ENCODE measurements at places on chromosomes 12 and 14. TPM values are rescaled to one million over a fixed set of nuclear protein-coding genes. Genes with fewer than 3 reads are reported as not detected.

DNA sequence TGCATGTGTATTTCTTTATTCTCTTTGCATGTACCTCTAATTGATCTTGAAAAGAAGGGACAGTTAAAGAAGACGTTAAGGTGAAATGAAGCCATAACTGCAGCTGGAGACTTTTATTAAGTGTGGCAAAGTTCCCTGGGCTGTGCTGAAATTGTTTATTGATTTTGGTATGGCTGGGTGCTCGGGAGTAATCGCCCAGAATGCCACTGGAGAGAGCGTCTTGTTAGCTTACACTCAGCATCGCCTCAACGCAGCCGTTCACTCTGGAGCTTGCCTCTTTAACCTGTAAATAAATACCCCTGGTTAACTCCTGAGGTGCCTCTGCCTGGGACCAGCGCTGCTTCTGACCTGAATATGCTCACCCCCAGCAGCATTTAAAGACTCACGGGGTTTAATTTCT, 98.6 kb downstream of the GPATCH2L start:
- H3K36me3 ChIP-seq, result no peaks in the 10 kb centered on the region
- no peaks in the 10 kb centered on the region for H3K27me3 ChIP-seq
- H3K4me1 ChIP-seq, result no peaks in the 10 kb centered on the region
- H3K27ac ChIP-seq, result no peak overlapping the region
- H3K4me3 ChIP-seq, result no peak overlapping the region

- no peaks in the 10 kb centered on the region for H3K27me3 ChIP-seq
- H3K4me3 ChIP-seq, result no peak overlapping the region
- no peak overlapping the region for H3K27ac ChIP-seq
- no peak for DNase-seq
- no peaks in the 10 kb centered on the region for H3K36me3 ChIP-seq
- H3K4me1 ChIP-seq, result peaks cover 6% of the 10 kb centered on the region
Observed at GRCh38 chr14:30569903-30570226, 10.9 kb downstream of the G2E3 start.

GRCh38 chr14:42626986-42627385, 1020.3 kb downstream of the LRFN5 start:
- H3K27ac ChIP-seq, result no peak overlapping the region
- H3K27me3 ChIP-seq, result no peaks in the 10 kb centered on the region
- H3K4me3 ChIP-seq, result no peak overlapping the region
- DNase-seq, result no peak
- H3K36me3 ChIP-seq, result no peaks in the 10 kb centered on the region

DNA sequence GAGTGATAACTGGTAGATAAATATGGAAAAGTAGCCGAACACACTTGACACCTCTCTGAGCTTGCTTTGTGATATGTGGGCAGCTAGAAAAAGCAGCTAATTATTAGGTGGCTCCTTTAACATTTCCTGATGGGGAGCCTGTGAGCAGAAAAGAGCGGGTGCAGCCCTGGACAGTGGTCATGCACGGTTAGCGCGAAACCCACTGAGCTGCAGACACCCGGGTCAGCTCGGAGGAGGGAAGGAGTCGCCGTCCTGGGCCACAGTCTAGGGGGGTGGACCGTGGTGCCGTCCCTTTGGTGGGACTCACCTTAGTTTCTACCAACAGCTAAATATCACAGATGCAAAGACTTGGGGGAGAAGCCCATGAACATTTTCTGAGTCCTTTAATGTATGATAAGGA, 6.6 kb downstream of the COA8 start:
- no peaks in the 10 kb centered on the region for H3K4me1 ChIP-seq
- DNase-seq, result no peak
- H3K27me3 ChIP-seq, result no peaks in the 10 kb centered on the region
- H3K4me3 ChIP-seq, result no peak overlapping the region
- H3K36me3 ChIP-seq, result peaks cover 2% of the 10 kb centered on the region
- no peak overlapping the region for H3K27ac ChIP-seq

The ADGRD1 gene
- 0.09 TPM for total RNA-seq

DNA sequence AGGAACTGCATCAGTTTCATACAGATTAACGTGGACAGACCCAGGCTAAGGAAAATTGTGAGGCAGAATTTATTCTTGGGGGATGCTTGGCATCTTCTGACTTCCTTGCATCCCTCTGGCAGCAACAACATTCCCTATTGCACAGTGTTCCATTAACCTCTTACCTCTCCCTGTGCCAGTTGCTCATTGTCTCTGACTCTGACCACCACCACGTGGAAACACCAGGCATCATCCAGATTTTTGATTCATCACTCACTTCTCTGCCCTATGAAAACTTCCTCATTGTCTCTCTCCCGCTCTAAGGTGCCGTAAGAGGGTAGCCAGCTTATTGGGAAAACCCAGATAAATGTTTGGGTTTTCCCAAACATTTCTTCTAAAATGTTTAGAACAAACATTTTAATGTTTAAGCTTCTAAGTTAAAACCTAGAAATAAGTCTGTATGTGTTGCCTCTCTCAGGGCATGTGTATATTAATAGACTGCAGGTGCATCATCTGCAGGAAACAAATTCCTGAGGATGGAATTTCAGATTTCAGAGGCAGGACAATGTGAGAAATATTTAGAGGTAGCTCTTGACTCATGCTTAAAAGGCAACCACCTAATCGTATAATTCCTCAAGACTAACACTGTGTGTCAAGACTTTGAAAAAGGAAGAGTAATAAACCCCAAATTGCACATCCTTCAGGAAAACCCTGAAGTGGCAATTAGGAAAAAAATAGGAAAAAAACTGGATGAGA, 64.5 kb upstream of the SLC35F4 start:
- DNase-seq, result no peak
- no peaks in the 10 kb centered on the region for H3K36me3 ChIP-seq
- no peak overlapping the region for H3K4me3 ChIP-seq

The GDF11 gene
- total RNA-seq, result 31.2 TPM

GRCh38 chr12:124713041-124713435, 145.6 kb upstream of the NCOR2 start:
- H3K27ac ChIP-seq, result no peak overlapping the region
- no peak overlapping the region for H3K4me3 ChIP-seq
- no peak for DNase-seq
- H3K4me1 ChIP-seq, result no peaks in the 10 kb centered on the region

DNA sequence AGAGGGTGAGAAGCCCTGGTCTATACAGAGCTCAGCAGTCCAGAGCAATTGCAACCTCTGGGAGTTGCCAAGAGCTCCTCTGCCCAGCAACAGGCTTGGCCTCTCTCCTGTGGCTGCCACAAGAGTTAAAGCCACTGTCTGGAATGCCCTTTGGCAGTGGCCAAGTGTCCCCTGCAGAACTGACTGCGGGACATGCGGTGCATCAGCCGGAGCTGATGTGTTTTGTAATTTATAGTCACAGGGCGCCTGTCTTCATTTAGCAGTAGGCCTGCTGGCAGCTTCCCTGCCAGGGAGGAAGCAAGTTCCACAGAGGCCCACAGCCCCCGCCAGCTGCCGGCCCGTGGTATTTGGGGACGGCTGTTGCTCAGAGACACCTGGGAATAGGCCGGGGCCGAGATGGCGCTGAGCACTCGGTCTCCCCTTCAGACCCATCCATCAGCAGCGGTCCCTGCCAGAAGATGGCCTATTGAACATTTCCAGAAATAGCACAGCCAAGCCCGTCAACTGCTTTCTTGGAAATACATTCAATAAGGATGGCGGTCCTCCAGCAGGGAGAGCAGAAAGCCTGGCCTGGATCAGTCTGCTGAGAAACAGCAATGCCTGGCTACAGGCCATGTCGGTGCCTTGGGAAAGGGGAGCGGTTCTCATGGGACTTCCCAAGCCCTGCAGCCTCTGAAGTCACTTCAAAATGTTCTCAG, 217.4 kb downstream of the CRADD start:
- H3K27ac ChIP-seq, result no peak overlapping the region
- H3K36me3 ChIP-seq, result no peaks in the 10 kb centered on the region
- no peak for DNase-seq
- no peaks in the 10 kb centered on the region for H3K4me1 ChIP-seq
- H3K27me3 ChIP-seq, result no peaks in the 10 kb centered on the region

DNA sequence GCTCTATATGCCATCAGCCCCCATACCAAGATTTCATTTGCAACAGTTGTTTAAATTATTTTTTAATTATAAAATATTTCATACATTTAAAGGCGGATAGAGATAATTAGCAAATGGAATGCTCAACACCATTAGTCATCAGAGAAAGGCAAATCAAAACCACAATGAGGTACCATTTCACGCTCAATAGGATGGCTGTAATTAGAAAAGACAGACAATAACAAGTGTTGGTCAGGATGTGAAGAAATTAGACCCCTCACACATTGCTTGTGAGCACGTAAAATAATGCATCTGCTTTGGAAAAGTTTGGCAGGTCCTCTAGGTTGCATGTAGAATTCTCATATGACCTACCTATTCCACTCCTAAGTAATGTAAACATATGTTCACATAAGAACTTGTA, 35.3 kb upstream of the EPS8 start:
- H3K27me3 ChIP-seq, result no peaks in the 10 kb centered on the region
- H3K36me3 ChIP-seq, result no peaks in the 10 kb centered on the region
- no peak for DNase-seq
- no peak overlapping the region for H3K27ac ChIP-seq
- no peak overlapping the region for H3K4me3 ChIP-seq

DNA sequence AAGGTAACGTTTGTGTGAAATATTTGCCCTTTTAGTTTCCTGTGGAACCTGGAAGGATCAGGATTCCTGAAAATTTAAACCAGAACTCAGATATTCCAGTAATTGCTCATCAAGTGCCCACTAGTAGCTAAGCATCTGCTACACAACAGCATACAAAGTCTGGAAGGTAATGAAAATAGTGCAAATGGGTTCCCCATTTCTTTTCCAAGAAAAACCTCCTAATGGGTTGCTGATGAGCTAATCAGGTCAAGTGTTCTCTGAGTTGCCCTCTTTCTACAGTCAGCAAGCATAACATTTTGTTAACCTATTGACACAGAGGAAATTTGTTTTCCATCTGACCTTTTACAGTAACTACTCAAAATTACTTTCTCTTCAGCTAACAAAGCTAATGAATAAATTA, 83.6 kb upstream of the PMCH start:
- H3K4me1 ChIP-seq, result no peaks in the 10 kb centered on the region
- H3K27ac ChIP-seq, result no peak overlapping the region
- 0 out of 2 replicates have a peak, but pooled peaks cover 2% of the 10 kb centered on the region for H3K36me3 ChIP-seq
- no peaks in the 10 kb centered on the region for H3K27me3 ChIP-seq

- no peak overlapping the region for H3K4me3 ChIP-seq
- no peak for DNase-seq
- H3K27me3 ChIP-seq, result no peaks in the 10 kb centered on the region
- no peak overlapping the region for H3K27ac ChIP-seq
- H3K36me3 ChIP-seq, result peaks cover 17% of the 10 kb centered on the region
Observed at GRCh38 chr12:121968876-121969275, 50.5 kb downstream of the CFAP251 start.
